KG1 (cell line): ENCODE measurements at places on chromosomes 3 and 15.

- DNase-seq: no peak
Observed at GRCh38 chr3:100263583-100263982, 2.8 kb downstream of the TBC1D23 start.

DNA sequence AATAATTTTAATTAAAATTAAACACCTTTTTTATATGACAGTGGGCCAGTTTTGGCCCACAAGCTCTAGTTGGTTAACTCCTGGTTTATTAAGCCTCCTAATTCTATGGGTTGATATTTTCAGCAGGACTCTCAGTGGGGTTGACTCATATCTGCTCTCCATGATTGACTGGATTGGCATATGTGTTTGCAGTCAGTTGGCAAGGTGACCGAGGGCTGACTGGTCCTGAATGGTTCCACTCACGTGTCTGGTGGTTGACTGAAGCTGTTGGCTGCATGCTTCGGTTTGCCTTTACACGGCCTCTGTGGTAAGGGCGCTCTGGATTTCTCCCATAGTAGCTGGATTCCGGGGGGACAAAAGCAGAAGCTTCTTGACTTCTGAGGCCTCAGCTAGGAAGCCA lies 65.3 kb upstream of the ZNF280D start:
- no peak for DNase-seq

DNA sequence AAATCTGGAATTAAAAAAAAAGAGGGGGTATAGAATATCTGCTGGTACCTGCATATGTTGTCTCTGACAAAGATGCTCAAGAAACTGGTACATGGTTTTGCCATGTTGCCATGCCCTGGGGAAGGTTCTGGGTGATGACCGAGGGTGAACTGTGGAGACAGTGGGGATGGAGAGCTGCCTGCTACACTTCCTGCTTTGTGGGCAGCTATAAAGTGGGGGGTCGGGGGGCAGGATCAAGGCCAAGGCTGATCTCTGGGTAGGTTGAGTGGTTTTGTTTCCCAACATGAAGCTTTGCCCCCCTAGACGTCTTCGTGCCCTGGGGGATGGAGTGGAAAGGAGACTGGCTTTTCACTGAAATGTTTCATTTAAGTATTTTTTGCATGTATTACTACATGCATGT lies 74.6 kb downstream of the IQSEC1 start:
- DNase-seq: no peak

GRCh38 chr3:9207116-9207763 lies 42.2 kb downstream of the SRGAP3 start:
- DNase-seq: no peak

- no peak for DNase-seq
Observed at GRCh38 chr3:120332646-120333045, 16.5 kb downstream of the LRRC58 start.
